Umbilical cord (tissue), 2 donors: ENCODE measurements at places on chromosomes 1 and 21.

DNA sequence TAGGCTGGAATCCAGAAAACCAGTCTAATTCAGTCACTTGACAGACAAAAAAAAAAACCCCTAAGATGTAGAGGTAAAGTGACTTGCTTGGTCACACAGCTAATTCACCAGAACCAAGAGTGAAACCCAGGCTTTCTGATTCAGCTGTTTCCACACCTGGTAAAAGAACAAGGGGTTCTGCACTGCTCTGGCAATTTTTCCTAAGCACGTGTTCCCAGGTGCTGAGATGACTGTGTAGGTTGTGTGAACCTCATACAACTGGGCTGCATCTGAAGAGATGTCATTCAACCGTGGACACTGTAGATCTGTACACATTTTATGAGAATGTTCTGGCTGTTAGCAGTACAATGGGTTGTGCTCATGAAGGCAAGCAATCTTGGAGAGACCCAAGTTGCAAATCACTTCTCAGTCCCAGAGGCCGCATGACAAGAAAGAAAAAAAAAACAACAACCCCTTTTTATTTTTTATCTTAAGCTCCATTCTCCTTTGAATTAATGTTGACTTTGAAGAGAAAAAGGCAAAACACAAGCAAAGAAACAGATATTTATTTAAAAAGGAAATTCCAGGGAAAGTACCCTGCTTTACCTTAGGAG, 95.4 kb downstream of the INTS7 start:
- DNase-seq, result no peak

GRCh38 chr21:35086357-35086756, 37.3 kb upstream of the RUNX1 start:
- DNase-seq, result peak; percentile 28

DNA sequence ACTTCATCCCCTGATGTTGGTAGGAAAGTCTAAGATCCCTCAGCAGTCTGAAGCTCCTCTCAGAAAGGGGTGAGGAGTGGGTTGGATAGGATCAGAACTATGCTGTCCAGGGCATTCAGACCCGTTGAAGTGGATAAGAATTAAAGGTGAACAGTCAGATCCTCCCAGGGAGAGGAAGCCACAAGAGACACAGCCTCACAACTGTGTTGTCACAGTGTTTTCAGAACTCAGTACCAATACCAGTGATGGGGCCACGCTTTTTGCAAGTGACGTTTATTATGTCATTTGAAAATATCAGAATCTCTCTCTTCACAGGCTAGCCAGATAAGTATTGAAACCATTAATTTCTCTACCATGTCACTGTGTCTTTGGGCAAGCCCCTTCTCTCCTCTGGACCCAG, 15.4 kb upstream of the EPS15 start:
- no peak for DNase-seq

DNA sequence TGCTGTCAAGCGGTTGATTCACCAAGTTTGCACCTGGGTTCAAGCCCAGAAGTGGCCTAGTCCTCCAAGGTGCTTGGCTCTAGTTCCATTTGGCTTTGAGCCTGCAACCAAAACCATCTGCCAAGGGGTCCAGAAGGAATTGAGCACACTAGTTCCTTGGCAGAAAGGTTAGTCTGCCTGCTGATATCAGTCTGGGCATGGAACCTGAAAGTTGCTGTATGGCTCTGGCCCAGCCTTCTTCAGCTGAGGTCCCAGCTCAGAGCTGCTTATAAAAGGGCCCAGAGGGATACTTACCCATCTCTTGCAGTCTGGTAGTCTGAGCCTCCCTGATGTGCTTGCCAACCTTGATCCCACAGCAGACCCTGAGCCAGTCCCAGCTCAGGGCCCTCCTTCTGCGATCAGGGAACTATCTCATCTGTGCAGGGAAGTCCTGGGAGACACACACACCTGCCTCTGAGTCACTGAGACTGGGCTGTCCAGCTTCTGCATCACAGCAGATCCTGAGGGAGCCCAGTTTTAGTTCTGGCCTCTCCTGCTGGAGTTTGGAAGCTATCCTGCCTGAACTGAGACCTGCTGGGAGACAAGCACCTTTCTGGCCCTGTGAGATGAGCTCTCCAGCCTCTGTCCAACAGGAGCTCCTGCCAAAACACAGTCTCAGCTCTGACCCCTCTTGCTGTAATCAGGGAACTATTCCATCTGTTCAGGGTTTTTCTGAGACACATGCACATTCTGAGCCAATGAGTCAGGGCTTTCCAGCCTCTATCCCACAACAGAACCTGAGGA, 75.8 kb downstream of the CTH start:
- peak; percentile 85 for DNase-seq

DNA sequence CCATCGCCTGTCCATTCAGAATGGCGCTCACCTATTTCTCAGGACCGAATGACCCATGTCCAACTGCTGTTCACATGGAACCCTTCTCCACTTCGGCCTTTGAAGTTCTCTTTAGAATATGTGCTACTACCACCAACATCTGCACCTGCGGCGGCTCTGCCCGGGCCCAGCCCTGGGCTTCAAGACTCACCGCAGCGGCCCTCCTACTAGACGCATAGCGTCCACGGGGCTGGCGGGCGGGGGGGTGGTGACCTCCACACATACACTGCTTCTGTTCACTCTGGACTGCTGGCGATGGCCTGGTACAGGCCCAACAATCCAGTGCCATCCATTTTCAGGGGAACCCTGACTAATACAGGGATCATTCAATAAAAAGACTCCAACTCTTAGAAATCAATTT, 394.2 kb downstream of the VAV3 start:
- no peak for DNase-seq

GRCh38 chr1:23751815-23752200, 8.5 kb downstream of the ELOA start:
- DNase-seq, result no peak

DNA sequence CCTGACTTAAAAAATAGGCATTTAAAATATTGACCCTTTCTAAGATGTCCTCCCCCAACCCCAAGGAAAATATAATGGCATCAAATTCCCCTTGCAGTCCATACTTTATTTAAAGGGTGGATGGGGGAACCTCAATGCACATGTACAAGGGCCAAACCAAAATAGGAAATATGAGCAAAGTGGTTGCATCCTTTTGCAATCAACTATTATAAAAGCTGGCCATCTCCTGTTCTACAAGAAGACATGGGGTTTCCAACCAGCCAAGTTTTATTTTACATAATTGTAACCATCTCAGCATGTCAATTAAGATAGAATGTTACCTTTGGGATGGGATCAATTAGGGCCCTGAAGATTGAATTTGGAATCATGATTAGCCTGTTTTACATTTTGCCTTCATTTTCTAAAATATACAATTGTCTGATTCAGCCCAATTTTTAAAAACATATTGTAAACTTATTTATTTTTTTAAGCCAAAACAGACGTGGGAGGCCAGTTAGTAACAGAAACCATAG, 146.7 kb upstream of the NFIA start:
- DNase-seq, result no peak

- DNase-seq, result no peak
Observed at GRCh38 chr1:90220941-90221693, 226.2 kb downstream of the ZNF326 start.

DNA sequence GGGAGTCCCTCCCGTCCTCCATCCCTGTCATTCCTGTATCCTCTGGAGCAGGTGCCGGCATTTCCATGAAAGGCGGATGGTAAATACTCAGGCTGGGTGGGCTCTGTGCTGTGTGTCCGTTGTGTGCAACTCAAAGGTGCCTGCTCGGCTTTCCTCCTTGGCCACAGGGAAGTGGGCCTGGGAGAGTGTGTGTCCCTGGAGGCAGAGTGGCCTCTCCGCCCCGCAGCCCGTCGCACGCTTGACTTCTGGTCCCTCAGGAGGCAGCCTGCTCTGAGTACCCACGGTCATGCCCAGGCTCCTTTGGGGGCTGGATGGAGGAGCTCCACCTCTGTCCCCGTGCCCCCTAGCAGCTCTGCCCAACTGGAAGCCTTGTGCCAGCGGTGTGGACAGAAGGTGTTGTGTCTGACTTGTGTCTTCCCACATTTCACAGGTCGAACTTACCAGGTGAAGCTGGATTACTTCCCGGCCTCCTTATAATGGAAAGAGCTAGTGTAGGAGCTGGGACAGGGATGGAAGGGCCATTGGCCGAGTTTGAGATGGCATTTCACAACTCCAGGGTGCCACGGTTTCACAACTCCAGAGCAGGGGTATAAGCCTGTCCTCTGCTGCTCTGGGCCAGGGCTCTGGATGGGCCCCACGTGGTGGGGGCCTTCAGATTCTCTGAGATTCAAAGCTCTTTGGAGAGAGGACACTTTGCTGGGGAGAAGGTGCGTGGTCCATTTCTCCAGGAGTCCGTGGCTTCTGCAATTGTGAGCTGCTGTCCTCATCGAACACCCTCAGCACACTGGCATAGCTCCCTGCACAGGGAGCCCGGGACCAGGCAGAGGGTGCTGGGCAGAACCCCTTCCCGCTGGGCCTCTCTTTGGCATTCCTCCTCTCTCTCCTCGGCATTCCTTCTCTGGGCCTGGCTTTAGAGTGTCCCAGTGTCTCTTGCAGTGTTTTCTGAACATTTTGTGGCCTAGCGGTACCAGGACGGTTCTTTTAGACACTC, 152.7 kb upstream of the COL6A1 start:
- peak; percentile 12 for DNase-seq
